ENCODE measurements at places on chromosomes 7 and 10.

GRCh38 chr7:21972397-21972784, 26.7 kb upstream of the CDCA7L start:
- no peak for ATAC-seq

- ATAC-seq, result no peak
Observed at GRCh38 chr7:77258593-77258992, 59.0 kb upstream of the FGL2 start.

DNA sequence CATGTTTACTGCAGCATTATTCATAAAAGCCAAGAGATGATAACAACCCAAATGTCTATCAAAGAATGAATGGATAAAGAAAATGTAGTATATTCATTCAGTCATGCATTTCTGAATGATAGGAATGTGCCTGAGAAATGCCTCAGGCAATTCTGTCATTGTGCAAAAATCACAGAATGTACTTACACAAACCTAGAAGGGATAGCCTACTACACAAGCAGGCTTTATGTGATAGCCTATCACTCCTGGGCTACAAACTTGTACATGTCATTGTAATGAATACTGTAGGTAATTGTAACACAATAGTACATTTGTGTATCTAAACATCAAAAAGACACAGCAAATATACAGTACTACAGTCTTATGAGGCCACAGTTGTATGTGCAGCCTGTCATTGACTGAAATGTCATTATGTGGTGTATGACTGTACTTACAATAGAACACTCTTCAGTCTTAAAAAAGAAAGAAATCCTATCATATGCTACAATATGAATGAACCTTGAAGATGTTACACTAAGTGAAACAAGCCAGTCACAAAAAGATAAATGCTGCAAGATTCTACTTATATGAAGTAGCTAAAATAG, 141.8 kb upstream of the GPR22 start:
- ATAC-seq, result no peak

- no peak for ATAC-seq
Observed at GRCh38 chr10:92239151-92239599, 51.7 kb downstream of the CPEB3 start.

- peak; percentile 89 for ATAC-seq
Observed at GRCh38 chr10:102660888-102661657, 16.8 kb downstream of the TRIM8 start.

DNA sequence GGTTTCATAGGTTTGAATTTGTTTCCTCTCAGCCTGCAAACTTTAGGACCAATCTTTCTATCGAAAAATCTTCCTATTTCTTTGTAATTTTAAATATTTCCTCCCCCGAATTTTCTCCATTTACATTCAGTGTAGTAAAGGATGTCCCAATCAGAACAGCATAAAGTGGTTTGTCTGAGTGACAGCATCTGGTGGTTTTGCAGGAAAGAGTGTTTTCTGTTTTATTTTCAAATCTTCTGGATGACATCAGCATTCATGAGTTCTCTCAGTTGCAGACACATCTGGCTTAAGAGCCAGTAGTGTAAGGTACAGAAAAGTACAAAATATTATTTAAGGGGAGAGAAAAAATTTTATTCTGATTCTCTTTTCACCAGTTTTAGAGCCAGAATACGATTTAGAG, 634.8 kb downstream of the PHTF2 start:
- ATAC-seq, result no peak

- no peak for ATAC-seq
Observed at GRCh38 chr10:126474031-126474430, 85.8 kb upstream of the ADAM12 start.

- no peak for ATAC-seq
Observed at GRCh38 chr10:71516890-71517289, 120.2 kb downstream of the CDH23 start.

DNA sequence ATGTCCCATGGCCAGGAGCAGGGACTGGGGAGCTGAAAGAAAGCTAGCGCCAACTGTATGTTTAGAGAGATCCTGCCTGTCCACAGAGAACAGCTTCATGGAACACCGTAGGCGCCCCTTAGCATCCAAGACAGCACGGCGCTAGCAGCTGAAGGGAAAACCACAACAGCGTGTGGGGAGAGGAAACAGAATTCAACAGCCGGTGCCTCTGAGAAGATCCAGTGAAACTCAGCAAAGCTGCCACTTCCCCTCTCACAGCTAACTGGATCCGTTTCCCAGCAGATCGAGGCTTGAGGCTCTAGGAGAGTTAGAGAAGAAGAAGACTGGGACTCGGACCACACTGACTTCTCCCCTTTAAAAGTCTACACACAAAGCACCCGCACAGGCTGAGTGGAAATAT, 145.0 kb downstream of the MAD1L1 start:
- ATAC-seq, result no peak
